NCI-H187 (cell line): ENCODE measurements at places on chromosomes 1 and 21.

GRCh38 chr1:38258085-38258627 lies 211.6 kb upstream of the POU3F1 start:
- no peak for DNase-seq

- no peak for DNase-seq
Measured at GRCh38 chr1:80837066-80837465, 963.7 kb upstream of the ADGRL2 start.

DNA sequence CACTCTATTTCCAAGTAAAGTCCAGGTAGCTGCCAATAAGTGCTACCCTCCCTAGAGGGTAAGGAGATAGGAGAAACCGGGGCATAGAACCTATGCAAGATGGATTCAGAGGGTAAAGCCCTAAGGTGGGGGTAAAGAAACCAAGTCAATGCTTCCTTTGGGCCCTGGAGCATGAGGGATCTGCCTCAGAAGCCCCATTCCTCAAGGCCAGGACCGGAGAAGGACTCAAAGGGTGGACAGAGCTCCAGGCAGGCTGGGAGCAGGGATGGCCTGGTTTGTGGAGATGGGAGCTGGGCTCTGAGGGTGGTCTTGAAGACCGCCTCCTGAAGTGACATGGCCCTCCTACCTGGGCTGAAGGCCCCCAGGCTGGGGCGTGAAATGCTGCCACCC lies 3.9 kb downstream of the EPHA2 start:
- DNase-seq: no peak

GRCh38 chr1:115650961-115651360 lies 9.2 kb downstream of the VANGL1 start:
- no peak for DNase-seq

GRCh38 chr21:28742527-28742926 lies 250.2 kb downstream of the LTN1 start:
- DNase-seq: no peak
